ENCODE measurements at places on chromosomes 7 and 10. TPM values are rescaled to one million over a fixed set of nuclear protein-coding genes. Genes with fewer than 3 reads are reported as not detected.

DNA sequence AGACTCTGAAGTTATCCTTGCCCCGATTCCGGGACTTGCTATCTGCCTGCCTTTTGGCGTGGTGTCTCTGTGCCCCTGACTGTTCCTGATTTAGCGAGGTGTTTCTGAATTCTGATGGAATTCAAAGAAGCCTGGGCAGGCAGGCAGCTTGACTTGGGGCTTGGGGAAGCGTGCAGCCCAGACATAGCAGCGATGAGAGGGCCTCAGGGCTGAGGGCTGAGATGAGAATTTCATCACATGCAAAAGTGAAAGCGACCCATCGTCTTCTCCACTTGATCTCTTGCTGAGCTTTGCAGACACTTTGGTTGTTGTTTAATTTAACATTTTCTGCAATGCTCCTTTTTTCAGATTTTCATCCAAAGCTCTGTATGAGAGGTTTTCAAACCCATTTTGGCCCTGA lies 57.8 kb downstream of the TCF7L2 start:
- H3K27me3 ChIP-seq = no peaks in the 10 kb centered on the region
- H3K4me3 ChIP-seq = no peak overlapping the region
- DNase-seq = no peak
- peaks cover 3% of the 10 kb centered on the region for H3K36me3 ChIP-seq
- no peak overlapping the region for H3K27ac ChIP-seq

- DNase-seq = no peak
- H3K4me1 ChIP-seq = peaks cover 34% of the 10 kb centered on the region
- peak overlapping the region; percentile 98 for H3K27ac ChIP-seq
- peak overlapping the region; percentile 99 for H3K4me3 ChIP-seq
- H3K36me3 ChIP-seq = peaks cover 17% of the 10 kb centered on the region
These were observed 1.2 kb downstream of the RBM33 start for GRCh38 chr7:155645662-155646061.

GRCh38 chr7:140680886-140681285 lies 8.1 kb downstream of the ADCK2 start:
- H3K4me1 ChIP-seq = peaks cover 6% of the 10 kb centered on the region
- no peaks in the 10 kb centered on the region for H3K27me3 ChIP-seq
- no peak overlapping the region for H3K4me3 ChIP-seq
- H3K36me3 ChIP-seq = peaks cover 60% of the 10 kb centered on the region
- DNase-seq = no peak

Gene PROSER2
- 18.0 TPM for total RNA-seq

Gene KIN
- 13.7 TPM for total RNA-seq

Gene DMBT1
- 43.1 TPM for total RNA-seq

Gene IFIT1B
- total RNA-seq = not detected

Data from lower lobe of right lung (tissue), 2 donors.